ENCODE measurements at places on chromosomes 7 and 10.

DNA sequence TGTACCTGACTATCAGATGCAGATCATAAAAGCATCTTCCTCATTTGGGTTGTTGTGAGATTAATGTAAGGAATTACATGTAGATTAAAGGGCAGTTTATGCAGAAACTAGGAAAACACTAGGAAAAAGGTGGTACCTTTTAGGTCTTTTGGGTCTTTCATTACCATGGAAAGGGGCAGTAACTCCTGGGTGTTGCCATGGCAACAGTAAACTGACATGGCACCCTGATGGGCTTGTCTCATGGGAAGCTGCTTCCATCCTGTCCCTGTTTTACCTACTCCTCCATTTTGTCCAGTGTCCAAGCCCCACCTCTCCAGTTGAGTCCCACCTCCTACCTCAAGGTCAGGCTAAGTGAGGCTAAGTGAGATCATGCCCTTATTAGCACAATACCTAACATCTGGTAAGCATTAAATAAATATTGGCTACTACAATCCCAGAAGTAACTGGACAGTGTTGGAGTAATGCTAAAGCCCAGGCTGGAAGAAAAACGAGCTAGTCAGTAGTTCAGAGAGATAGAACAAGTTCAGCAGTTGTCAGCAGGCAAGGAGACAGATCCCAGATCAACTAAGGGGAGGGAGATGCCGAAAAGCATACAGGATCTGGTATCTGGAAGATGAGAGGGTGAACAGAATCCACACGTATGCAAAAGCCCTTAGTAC is 240.0 kb upstream of the AUTS2 start:
- no peak for DNase-seq

GRCh38 chr10:99743841-99744240 is 11.8 kb downstream of the CUTC start:
- no peak for DNase-seq

GRCh38 chr10:131784363-131785120 is 116.3 kb upstream of the PPP2R2D start:
- no peak for DNase-seq

- DNase-seq: no peak
Measured at GRCh38 chr10:23362879-23363792, 18.5 kb upstream of the C10orf67 start.
